ENCODE measurements at places on chromosomes 7 and 10. TPM values are rescaled to one million over a fixed set of nuclear protein-coding genes. Genes with fewer than 3 reads are reported as not detected.

- peak; percentile 56 for DNase-seq
Measured at GRCh38 chr10:122471531-122472177, 10.3 kb downstream of the HTRA1 start.

CHCHD2 gene
- 522 TPM for polyA plus RNA-seq

DNA sequence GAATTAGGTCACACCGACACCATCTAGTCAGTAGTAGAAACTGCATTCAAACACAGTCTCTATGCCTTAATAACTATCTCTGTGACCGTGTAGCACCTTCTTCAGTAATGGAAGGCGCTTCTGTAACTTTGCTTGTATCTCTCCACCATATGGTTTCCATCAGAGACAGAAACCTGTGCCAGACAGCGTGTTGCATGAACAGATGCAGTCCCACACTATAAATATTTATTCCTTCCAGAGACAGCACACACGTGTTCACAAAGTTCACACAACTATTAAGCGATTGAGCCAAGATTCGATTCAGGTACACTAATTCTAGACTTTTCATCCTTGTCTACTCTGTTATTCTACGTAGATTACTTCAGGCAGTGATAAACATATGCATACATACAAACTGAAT is 873.9 kb upstream of the MBL2 start:
- no peak for DNase-seq

DNA sequence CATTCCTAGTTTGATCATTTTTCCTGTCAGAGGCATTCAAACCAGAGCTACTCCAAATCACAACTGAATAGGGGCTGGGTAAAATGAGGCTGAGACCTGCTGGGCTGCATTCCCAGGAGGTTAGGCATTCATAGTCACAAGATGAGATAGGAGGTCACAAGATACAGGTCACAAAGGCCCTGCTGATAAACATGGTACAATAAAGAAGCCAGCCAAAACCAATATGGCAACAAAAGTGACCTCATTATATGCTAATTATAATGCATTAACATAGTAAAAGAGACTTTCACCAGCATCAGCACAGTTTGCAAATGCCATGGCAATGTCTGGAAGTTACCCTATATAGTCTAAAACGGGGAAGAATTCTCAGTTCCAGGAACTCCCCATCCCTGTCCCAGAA is 37.3 kb downstream of the TWIST1 start:
- DNase-seq, result no peak

DNA sequence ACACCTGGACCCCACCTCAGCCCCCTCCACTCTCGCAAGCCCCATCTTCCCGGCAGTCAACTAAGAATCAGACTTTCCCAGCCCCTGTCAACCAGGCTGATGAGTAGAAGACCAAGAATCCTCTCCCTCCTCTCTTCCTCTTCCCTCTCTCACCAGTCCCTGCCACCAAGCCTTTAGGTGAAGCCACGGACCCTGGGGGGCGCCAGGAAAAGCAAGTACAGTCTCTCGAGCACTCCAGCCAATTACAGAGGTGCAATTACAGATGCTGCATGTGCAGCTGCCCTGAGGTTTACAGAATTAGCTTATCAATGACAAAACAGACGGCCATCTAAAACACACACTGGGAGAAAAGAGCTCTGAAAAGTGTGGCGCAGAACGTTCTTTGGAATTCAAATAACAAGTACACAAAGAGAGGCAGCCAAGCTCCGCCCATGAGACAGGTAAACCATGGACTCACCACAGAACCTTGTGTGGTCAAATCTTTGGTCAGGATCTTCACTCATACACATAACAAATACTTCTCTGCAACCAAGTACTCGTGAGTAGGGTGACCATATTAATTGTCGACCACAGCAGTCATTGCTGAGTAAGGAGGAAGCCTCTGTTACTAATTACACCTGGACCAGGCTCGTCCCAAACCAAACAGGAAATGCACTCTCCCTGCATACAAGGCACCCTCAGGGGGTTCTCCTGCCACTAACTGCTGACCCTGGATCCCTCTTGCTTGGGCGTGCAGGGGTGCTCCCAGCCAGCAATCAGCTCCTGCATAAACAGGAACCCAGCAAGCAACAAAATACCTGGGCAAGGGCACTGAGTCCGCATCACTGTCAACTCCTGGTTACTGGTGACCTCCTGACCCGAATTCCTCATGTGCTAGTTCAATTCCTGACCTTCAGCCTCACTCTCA is 189.2 kb downstream of the FAM107B start:
- no peak for DNase-seq

DNA sequence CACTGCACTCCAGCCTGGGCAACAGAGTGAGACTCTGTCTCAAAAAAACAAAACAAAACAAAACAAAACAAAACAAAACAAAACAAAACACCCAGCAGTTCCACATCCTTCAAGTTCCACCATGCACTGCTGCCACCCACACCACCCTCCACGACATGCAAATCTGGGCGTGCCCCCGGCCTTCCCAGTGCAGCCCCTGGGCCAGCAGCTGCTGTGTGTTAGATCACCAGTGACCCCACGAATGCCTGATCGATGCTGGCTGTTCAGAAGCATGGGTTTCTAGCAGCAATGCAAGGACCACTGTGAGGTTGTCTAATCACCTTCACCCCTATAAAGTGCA is 36.3 kb downstream of the ELFN1 start:
- no peak for DNase-seq

- no peak for DNase-seq
Measured at GRCh38 chr10:98006266-98006665, 24.2 kb downstream of the CRTAC1 start.

TRPV6 gene
- polyA plus RNA-seq, result not detected

- no peak for DNase-seq
Measured at GRCh38 chr10:119543814-119544642, 1.5 kb upstream of the RGS10 start.

- DNase-seq, result no peak
Measured at GRCh38 chr10:122233857-122234348, 37.2 kb upstream of the BTBD16 start.

GRCh38 chr10:44860811-44861736 is 50.1 kb upstream of the TMEM72 start:
- DNase-seq, result peak; percentile 86

DNA sequence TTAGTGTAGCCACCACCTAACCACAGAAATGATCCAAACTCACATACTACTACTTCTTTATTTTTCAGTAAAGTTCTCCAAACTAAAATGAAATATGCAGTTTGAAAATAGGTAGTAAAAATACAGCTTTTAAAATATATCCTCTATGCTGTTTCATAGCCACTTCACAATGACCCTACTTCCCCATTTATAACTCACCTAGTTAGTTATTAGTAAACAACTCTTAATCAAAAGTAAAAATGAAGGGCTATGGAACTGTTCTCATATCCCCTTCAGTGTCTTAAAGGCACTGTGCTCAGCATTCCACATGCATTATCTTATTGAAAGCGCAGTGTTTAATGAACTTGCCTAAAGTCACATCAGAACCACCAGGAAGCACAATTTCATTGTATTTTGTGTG is 43.5 kb downstream of the KMT2C start:
- no peak for DNase-seq

GRCh38 chr7:90621125-90621746 is 25.1 kb downstream of the CDK14 start:
- DNase-seq, result no peak

OGDHL gene
- polyA plus RNA-seq, result 0.27 TPM

DNA sequence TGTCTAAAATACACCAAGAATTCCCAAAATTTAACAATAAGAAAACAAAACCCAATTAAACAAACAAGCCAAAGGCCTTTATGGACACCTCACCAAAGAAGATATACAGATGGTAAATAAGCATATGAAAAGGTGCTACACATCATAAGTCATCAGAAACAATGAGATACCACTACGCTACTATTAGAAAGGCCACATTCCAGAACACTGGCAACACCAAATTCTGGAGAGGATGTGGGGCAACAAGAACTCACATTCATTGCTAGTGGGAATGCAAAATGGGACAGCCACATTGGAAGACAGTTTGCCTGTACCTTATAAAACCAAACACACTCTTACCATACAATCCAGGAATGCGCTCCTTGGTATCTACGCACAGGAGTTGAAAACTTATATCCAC is 291.4 kb downstream of the TNS3 start:
- no peak for DNase-seq

CASP2 gene
- polyA plus RNA-seq, result 15.4 TPM
